Stimulated activated CD8-positive, alpha-beta memory T cell treated with anti-CD3 and anti-CD28 coated beads, Interleukin-7, amount 100 ng/mL, for 4 hours (primary cell): ENCODE measurements at places on chromosomes 3 and 15.

- DNase-seq, result no peak
Measured at GRCh38 chr3:190322604-190323245, 479 bp upstream of the CLDN1 start.

- no peak for DNase-seq
Measured at GRCh38 chr15:83850501-83851245, 196.8 kb downstream of the ADAMTSL3 start.

DNA sequence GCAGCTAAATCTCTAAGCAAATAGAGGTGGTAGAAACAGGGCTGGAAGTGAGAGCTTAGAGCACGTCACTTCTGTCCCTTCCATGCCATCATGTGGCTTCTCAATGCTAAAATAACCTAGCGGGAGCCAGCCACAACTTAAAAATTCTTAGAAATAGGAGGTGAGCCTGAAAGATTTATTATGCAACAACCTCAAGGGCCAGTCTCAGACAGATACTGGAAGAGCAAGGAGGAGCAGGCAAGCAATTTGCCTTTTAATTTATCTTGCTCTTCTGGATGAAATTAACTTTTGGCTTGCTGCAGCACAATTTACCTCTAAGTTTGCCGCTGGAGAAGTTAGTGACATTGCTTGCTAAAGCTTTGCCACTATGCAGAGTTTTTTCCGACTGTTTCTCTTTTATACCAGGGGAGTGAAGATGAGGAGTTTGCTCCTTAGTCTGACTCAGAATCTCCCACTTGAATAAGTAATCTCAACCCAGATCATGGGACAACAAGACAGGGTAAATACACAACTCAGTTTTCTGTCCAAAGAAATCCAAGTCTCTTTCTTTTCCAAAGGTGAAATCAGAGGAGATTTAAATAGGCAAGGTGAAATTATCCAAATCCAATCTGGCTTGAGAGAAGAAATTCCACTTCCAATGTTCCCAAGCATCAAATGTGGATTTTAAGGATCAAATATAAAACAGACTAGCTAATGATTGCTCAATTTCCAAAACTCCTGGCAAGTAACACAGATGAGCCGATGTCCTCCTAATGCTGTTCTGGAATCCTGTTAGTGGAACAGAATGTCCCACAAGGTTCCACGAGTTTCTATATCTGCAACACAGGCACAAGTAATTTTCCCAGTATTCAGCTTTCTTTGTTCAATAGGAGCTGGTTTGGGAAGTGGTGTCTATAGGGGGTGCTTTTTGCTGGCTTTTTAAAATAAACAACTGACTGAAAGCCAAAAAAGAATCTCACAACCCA is 329.4 kb upstream of the RORA start:
- no peak for DNase-seq

GRCh38 chr3:39067286-39067685 is 15.5 kb downstream of the WDR48 start:
- DNase-seq, result no peak

DNA sequence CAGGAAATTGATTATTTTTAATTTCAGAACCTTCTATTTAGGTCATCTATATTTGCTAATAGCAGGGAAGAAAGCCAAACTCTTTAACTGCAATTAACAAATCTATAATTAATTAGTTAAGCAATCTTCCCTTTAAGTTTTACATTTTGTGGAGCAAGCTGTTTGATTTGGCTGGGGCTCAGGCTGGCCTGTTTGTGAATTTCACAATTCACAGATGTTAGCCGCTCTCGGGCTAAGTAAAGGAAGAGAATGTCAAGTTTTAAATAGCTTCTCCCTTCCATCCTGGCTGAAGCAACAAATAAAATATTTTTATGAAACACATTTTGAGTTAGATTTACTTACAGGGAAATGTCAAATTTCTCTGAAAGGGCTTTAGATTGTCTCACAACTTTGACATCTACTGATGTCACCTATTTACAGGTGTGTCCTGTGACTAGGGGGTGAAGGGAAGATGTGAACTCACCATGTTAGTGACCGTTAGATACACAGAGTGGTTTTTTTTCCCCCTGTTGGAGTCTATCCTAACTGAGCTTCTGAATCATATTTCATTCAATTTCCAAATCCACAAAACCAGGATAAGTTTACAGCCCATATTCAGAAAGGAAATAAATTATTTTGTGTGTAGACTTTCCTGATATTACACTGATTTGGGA is 1.3 kb upstream of the TP63 start:
- DNase-seq, result no peak

DNA sequence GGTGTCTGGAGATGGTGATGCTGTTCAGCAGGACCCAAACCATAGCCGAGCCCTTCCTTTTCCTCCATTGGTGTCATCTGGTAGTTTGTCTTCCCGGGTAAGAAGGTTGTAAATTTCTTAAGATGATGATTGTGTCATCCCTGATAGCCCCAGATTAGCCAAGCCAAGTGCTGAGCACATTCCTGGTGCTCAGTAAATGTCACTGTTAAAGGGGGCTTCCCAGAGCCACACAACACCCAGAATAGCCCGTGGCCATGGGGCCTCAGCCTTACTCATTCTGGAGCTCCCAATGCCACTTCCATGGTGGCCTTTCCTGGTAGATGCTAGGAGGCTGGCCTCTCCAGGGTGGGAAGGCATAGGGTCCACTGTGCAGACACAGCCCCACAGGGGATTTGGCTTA is 4.6 kb upstream of the PLA2G4B start:
- no peak for DNase-seq

GRCh38 chr15:66039117-66039871 is 170.0 kb downstream of the RAB11A start:
- no peak for DNase-seq

DNA sequence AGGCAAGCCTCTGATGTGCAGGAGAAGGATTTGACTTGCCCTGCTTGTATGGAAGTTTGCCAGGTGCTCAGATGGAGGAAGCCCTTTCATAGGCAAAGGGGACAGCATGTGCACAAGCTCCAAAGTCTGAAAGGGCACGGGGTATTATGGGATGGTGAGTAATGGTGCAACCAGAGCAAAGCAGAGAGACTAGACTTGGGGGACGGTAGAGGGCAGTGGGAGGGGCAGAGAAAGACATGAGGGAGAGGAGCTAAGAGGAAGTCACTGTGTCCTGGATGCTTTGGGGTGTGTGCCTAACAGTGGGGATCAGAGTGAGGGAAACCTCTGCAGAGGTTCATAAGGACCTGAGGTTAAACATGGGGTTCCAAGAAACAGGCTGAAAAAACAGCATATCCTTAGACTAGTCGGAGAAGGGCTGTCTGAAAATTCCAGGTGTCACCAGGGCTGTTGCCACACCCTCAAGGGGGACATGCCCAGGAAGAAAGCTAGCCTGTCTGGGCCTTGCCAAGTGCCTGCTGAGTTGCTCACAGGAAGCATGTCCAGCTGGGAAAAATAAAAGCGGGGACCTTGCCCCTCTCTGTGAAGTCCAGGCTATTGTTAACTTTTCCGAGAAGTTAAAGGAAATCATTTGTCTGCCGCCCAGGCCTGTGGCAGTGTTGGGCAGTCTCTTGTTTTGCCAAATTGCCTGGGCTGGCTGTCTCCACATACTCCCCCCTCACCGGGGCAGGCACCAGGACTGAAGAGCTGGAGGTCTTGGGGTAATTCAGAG is 47.1 kb downstream of the HRH1 start:
- DNase-seq, result no peak

DNA sequence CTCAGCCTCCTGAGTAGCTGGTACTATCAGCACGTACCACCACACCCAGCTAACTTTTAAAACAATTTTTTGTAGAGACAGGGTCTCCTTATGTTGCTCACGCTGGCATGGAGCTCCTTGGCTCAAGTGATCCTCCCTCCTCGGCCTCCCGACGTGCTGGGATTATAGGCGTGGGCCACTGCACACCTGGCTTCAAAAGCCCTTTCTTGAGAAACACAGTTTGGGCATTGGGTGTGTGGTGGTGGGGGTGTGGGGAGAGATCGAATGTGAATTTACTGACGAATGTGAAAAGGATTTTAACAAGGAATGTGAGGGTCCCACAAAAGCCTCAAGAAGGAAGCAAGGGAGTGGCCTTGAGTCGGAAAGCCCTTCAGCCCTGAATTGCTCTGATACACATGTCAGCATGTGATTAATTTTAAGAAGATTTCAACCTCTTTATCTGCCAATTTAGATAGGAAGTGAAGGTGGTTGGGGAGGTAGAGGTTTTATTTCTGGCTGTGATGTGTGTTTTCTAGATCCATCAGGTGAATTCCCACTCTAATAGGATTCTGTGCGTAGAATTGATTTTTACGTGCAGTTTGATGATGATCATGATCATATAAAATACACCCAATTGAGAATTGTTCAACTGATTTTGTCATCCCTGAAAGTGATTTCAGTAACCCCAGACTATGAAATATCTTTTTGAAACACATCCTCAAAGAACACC is 1.1 kb downstream of the CCR4 start:
- DNase-seq, result no peak

DNA sequence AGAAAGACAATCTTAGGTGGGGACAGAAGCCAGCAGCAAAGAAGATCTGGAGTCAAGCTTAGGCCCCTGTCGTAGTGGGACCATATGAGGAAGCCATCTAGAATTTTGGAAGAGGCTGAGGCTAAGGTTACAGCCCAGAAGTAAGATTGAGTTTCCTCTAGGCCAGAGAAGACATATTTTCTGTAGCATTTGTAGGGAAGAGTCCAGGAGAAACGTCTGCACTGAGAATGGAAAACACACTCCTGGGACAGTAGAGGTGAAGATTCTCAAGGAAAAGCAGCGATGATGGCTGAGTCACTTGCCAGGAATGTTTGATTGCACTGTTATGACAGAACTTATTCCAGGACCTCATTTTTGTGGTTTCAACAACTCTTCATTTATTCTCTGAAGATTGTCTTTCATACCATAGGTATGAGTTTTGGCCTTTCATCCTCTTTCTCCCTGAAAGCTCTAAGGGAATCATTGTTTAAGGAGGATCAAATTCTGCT is 107.2 kb downstream of the GTPBP8 start:
- no peak for DNase-seq

- DNase-seq, result no peak
Measured at GRCh38 chr3:54954022-54954421, 26.2 kb upstream of the LRTM1 start.

GRCh38 chr3:52494886-52495495 is at the start of gene STAB1:
Gene STAB1 (plus strand): TSS chr3:52495338. CDS start chr3:52495414, 76 bp downstream.
- DNase-seq, result no peak

DNA sequence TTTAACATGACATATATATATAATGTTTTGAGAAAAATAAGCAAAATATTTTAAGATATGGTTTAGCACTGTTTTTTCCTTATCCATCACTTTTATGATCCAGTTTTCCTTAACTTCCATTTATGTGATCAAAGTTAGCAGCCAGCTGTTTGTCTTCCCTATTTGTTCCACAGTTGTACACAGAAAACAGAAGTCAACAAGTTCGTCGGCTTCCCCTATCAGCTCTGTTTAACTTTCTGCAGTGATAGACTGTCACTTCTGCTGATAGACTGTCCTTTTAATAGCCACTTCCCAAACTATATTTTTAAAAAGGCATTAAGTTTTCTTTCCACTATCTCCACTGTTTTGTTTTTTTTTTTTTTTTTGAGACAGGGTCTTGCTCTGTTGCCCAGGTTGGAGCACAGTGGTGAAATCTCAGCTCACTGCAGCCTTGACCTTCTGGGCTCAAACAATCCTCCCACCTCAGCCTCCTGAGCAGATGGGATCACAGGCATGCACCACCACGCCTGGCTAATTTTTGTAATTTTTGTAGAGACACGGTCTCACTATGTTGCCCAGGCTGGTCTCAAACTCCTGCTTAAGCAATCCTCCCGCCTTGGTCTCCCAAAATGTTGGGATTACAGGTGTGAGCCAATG is 7.2 kb downstream of the FSD2 start:
- DNase-seq, result no peak
